Effector memory CD4-positive, alpha-beta T cell (primary cell): ENCODE measurements at places on chromosomes 7 and 10.

DNA sequence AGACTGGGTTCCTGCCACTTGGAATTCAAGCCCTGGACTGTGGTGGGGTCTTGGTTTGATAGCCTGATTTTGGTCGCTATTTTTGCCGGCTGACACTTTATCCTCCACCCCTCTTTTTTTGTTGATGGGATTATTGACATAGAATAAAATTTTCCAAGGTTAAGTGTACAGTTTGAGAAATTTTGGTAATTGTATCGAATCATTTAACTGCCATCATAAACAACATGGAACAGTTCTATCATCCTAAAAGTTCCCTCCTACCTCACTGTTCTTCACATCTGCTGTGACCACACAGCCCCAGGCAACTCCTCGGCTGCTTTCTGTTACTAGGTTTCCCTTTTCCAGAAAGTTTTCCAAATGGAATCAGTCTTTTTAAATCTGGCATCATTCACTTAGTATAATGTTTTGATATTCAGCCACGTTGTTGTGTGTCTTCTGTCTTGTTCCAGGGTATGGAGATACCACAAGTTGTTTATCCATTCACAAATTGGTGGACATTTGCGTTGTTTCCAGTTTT is 50.6 kb upstream of the STEAP1B start:
- no peak for DNase-seq
- H3K27me3 ChIP-seq, result peaks cover 3% of the 10 kb centered on the region
- no peaks in the 10 kb centered on the region for H3K36me3 ChIP-seq
- H3K4me1 ChIP-seq, result peaks cover 3% of the 10 kb centered on the region

DNA sequence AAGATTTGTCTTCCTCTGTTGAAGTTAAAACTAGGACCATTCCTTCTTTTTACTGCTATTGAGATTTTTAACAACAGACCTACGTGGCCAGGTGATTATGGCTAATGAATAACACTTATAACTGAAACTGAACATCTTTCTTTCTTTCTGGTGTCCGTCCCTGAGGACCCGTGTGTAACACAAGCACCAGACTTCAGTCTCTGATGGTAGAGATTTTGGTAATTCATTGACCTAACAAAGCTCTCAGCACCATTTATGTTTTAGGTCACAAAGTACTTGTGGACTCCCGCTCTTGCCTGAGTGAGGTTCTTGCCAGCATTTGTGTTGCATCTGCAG is 40.4 kb upstream of the TMEM229A start:
- no peaks in the 10 kb centered on the region for H3K27me3 ChIP-seq
- DNase-seq, result no peak

DNA sequence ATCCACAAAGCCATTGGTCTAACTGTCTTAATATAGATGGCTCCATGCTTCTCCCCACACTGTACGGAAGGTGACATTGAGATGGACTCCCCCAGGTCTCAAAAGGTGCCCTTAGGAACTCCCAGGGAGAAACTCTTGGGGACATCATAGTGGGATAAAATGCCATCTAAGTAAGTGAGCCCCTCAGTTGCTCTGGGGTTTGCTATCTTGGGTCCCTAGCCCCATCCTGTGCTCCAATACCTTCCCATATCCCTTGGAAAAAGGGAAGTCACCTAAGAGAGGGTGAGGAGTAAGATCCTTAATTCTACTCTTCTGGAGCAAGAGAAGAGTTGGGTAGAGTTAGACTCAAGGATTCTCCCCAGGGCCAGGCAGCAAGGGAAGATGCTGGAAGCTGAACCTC is 7.9 kb downstream of the PRRT4 start:
- H3K27ac ChIP-seq, result no peak overlapping the region
- H3K4me1 ChIP-seq, result peaks cover 11% of the 10 kb centered on the region
- no peak overlapping the region for H3K4me3 ChIP-seq
- no peak for DNase-seq

DNA sequence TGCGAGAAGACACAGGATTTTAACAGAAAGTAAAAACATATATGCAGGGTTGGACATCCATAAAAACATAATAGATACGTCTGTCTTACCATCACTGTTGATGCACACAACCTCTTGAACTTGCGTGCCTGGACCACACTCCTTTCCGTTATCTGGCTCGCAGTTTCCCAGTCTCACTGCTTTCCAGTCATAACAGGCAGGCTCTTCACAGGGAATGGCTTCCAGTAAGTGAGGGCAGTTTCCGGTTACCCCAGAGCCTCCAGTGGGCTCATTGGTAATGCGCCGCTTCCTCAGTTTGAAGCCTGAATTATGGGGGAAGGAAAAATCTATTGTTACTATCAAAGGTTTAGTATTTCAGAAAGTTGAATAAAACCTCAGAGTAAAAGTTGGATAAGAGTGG is 290.7 kb downstream of the THSD7A start:
- H3K4me1 ChIP-seq, result no peaks in the 10 kb centered on the region
- no peak overlapping the region for H3K4me3 ChIP-seq
- no peaks in the 10 kb centered on the region for H3K27me3 ChIP-seq
- H3K36me3 ChIP-seq, result no peaks in the 10 kb centered on the region
- H3K27ac ChIP-seq, result no peak overlapping the region

DNA sequence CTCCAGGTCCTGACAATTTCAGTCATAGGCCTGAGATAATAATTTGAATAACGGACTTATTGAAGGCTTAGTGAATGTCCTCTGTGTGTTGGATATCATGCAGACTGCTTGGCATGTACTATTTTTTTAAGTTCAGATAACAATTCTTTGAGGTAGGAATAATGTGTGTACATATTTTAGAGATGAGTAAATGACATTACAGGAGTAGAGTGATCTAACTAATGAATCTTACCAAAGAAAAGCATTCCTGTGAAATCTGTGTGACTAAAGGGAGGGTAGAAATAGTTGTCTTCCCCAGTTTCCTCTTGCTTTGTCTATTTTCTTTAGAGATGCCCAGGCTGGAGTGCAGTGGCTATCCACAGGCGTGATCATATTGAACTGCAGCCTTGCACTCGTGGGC is 391.8 kb upstream of the ETV1 start:
- H3K4me3 ChIP-seq, result no peak overlapping the region
- no peaks in the 10 kb centered on the region for H3K4me1 ChIP-seq
- no peaks in the 10 kb centered on the region for H3K36me3 ChIP-seq
- DNase-seq, result no peak

DNA sequence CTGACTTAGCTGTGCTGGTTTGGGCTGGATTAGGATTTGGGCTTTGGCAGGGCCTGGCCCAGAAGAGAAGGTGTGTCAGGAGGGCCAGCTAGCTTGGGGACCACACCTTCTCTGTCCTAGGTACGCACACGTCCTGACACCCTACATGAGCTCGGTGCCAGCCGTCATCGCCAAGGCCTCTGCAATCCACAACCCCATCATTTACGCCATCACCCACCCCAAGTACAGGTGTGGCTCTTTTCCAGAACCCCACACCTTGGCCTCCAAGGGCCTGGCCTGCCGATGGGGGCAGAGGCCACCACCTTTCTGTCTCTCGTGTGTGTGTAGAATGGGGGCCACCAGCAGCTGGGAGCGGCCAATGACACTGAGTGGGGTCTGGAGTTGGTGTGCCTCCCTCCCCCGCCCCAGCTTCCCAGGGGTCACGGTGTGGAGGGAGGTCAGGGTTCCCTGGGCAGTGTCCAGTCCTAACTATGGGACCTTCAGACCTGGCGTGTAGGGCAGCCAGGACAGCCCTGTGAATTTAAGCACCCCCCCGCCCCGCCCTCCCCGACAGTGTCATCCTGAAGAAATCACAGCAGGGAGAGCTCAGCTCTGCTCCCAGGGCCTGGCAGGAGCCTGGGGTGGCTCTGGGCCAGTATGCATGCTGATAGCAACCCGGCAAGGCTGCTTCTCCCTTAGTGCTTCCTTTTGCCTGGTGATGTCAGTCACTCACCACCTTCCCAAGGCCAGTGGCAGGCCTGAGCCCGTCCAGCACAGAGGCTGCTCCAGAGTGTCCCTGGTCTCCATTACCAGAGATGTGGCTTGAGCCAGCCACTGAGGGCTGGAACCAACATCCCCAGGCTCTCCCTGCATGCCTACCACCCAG is 6.9 kb upstream of the LDB3 start:
- H3K36me3 ChIP-seq, result no peaks in the 10 kb centered on the region
- H3K4me1 ChIP-seq, result no peaks in the 10 kb centered on the region
- H3K27ac ChIP-seq, result no peak overlapping the region
- DNase-seq, result no peak
- no peak overlapping the region for H3K4me3 ChIP-seq
- no peaks in the 10 kb centered on the region for H3K27me3 ChIP-seq

GRCh38 chr7:64999165-65000004 is 7.1 kb downstream of the ERV3-1 start:
- no peak overlapping the region for H3K27ac ChIP-seq
- DNase-seq, result no peak
- no peaks in the 10 kb centered on the region for H3K27me3 ChIP-seq
- peaks cover 19% of the 10 kb centered on the region for H3K36me3 ChIP-seq

DNA sequence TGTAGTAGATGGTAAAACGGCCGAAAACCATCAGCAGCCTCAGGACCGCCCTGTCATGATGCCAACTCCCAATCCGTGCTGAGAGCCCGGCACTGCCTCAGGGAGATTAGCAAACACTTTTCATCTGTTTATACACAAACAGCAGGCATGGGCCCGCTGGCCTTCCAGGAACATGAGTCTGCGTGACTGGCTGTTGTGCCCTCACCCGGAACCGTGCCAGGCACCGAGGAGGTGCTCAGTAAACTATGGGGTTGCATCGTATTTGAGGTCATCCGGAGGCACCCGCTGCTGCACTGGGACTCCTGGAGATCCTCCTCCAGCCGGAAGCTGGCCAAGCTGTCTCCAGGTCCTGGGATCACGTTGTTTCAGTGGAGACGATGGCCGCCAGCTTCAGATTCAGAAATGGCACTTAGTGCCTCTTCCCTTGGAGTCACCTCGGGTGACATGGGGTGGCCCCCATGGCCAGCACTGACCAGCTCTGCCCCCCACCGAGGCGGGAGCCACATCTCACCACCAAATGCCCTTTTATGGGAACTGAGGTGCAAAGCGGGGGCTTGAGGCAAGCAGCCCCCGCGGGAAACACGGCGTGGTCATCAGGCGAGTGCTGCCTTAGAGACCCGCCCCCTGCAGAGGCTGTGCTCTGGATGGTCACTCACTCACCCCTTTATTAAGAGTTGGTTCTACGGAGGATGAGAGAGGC is 585.9 kb downstream of the PTPRN2 start:
- no peaks in the 10 kb centered on the region for H3K4me1 ChIP-seq
- no peaks in the 10 kb centered on the region for H3K36me3 ChIP-seq
- no peak overlapping the region for H3K27ac ChIP-seq
- H3K27me3 ChIP-seq, result no peaks in the 10 kb centered on the region
- DNase-seq, result no peak

DNA sequence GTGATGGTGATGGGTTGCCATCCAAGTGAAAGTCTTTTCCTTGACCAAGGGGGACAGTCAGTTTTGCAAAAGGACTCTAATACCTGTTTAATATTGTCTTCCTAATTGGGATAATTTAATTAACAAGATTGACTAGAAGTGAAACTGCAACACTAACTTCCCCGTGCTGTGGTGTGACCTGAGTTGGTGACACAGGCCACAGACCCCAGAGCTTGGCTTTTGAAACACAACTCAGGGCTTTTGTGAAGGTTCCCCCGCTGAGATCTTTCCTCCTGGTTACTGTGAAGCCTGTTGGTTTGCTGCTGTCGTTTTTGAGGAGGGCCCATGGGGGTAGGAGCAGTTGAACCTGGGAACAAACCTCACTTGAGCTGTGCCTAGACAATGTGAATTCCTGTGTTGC is 6.9 kb downstream of the PPIF start:
- H3K4me3 ChIP-seq, result no peak overlapping the region
- peaks cover 71% of the 10 kb centered on the region for H3K36me3 ChIP-seq
- DNase-seq, result no peak
- no peak overlapping the region for H3K27ac ChIP-seq
- H3K27me3 ChIP-seq, result no peaks in the 10 kb centered on the region
- peaks cover 5% of the 10 kb centered on the region for H3K4me1 ChIP-seq

DNA sequence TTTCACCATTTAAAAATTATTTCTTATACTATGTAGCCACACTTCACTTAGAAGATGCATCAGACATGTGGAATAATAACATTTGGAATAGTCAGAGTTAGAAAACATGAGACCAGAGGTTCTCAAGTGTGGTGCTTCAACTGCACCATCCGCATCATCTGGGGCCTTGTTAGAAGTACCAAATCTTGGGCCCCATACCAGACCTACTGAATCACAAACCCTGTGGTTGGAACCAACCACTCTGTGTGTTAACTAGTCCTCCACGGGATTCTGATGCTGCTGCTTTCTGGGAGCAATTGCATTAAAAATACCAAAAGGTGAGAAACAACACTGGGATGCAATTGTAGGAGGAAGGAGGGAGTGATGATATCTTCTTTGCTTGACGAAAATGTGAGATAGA is 125.2 kb downstream of the GNAT3 start:
- no peaks in the 10 kb centered on the region for H3K36me3 ChIP-seq
- no peaks in the 10 kb centered on the region for H3K4me1 ChIP-seq
- no peaks in the 10 kb centered on the region for H3K27me3 ChIP-seq
- H3K4me3 ChIP-seq, result no peak overlapping the region

- H3K4me3 ChIP-seq, result peak overlapping the region; percentile 69
- H3K27ac ChIP-seq, result peak overlapping the region; percentile 81
- peaks cover 11% of the 10 kb centered on the region for H3K4me1 ChIP-seq
Observed at GRCh38 chr7:151226560-151226874, 488 bp downstream of the ABCF2 start.

DNA sequence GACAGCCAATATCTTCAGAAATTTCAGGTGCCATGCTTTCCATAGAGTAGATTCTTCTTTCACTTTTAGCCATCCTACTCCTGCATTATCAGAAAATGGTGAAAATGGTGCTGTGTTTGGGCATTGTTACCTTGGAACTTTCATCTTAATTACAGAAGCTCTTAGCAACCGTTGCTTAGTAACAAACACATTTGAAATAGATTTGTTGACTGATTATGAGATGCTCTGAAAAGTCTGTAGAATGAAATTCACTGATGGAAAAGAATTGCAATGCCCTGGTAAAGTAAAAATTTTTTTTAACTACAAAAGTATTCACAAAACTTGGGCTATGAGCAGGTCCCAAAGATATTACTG is 249.3 kb upstream of the NEBL start:
- H3K4me3 ChIP-seq, result no peak overlapping the region
- no peaks in the 10 kb centered on the region for H3K4me1 ChIP-seq
- H3K27ac ChIP-seq, result no peak overlapping the region
- no peaks in the 10 kb centered on the region for H3K27me3 ChIP-seq

DNA sequence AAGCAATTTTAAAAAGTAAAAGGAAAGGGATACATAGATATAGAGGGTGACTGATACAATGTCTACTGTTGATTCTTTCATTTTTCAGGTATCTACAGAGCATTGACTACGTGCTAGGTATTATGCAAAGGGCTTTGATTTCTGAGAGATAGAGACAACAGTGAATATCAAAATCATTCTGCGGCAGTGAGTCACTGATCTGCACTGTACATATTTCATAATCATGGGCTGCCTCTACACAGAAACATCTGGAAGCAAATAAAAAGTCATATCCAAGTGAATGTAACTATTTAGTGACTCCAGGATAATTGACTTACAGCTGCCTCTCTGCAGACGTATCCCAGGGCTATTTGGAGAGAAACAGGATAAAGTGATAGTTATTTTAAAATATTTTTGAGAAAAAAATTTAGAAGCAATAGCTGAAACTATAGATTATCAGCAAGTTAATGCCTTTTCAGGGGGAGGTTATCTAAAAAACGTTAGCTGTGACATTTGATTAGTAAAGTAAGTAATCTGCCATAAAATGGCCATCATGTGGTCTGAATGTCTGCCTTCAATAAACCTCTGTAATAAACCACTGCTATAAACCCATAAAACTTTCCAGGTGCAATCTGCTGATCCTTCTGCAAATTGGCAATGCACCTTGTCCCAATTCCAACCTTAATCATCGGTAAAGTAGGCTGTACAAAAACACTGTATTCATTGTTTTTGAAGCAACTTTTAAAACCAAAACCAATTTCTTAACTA is 43.7 kb downstream of the CPXM2 start:
- H3K4me3 ChIP-seq, result no peak overlapping the region
- no peaks in the 10 kb centered on the region for H3K4me1 ChIP-seq
- H3K27ac ChIP-seq, result no peak overlapping the region
